Anterior cingulate cortex (tissue), 58 donors: ENCODE measurements at places on chromosomes 6 and 20.

- no peak for DNase-seq
Measured at GRCh38 chr20:41631826-41632225, 13.6 kb upstream of the CHD6 start.

- DNase-seq: no peak
Measured at GRCh38 chr6:79949233-79949632, 1.9 kb upstream of the ELOVL4 start.

GRCh38 chr6:43020847-43021246, 576 bp upstream of the RRP36 start:
- no peak for DNase-seq

DNA sequence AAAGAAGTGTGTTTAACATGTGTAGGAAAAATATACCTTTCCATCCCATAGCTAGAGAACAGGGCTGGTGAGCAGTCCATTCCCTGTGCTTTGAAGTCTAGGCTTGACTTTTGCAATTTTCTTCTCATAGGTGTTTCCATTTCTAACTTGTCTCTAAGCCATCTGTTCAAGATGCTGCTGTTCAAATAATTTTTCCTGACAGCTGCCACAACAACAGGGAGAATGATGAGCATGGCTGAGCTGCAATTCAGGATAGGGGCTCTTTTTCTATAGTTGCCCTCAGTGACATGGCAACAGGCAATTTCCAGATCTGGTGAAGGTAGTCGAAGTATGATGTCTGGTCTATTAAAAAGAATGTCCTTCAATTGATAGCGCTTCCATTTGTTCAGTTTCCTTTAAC, 103.0 kb upstream of the HS3ST5 start:
- no peak for DNase-seq

DNA sequence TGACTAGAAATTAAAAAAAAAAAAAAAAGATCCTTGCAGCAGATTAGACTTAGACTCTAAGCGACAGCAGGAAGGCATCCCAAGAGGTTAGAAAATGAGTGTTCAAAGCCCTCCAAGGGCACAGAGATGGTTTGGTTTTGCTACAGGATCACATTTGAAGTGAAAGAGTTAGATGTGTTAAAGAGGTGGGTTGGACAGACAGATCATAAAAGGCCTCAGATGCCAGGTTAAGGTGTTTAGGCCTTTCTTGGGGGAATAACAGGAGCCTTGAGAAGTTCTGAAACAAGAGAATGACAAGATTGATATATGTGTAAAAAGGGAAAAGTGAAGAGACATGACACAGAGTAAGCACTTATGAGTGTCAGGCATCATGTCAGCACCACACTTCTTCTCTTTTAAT, 107.5 kb downstream of the FYN start:
- DNase-seq: no peak

DNA sequence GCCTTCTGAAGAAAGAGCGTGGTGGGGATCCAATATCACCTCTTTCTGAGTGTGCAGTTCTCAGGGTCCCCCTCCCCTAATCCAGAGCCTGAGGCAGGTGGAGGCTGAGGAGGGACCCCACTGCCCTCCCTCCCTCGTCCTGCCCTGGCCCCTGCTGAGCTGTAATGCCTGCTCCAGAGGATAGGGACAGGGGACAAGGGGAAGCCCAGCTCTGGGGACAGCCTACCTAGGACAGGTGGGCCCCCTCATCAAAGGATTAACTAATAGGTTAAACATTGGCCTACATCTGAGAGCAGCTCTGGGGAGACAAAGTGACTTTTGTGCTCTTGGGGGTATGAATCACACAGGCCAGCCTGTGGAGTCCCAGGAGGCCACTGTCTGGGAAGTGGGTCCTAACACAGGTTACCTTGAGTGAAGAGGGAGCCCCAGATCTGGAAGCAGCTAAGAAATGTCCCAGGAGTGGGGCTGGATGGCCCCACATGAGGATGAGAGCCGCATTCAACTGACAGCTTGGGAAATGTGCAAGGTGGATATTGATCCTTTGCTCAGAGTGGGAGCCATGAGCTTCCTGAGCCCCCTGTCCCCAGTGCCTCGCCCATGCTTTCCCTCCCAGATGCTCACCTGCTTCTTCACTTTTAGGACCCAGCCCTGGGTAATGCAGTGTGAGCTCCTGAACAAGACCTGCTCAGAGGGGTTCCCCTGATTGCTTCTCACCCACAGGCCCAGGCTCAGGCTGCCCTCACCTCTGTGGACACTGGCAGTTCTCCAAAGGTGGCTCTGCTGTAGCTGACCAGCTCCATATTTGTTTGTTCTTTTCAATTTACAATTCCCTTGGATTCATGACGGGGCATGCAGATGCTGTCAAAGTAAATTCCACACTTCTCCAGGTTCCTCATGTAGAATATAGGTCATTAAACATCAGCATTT, 17.8 kb upstream of the CST9L start:
- no peak for DNase-seq

DNA sequence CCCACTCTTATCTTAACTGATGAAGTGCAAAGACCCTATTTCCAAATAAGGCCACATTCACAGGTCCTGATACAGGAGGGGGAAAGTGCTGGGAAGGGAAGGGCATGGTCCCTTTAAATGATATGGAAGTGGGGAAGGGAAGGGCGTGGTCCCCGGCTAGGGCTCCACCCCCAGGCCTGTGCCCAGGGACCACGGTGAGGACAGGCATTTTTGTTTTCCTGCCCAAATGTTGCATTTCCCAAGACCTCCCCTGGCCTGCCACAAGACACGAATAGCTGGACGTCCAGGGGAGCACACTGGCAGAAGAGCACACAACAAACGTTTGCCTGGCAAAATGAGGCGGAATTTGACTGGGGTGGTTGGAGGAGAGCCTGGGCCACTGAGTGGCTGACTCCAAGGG, 16.1 kb upstream of the HFE start:
- DNase-seq: no peak

DNA sequence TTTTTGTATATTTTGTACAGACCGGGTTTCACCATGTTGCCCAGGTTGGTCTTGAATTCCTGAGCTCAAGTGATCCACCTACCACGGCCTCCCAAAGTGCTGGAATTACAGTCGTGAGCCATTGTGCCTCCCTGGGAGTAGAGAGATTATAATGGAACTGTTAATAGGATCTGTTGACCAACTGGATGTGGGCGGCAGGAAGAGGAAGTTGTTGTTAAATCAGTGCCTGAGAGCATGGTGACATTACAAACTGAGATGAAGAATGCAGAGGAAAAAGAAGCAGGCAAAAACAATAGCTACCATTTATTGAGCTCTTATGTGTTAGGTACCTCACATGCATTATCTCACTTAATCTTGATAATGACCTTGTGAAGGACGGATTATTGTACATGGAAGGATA, 9.2 kb upstream of the L3MBTL3 start:
- no peak for DNase-seq

GRCh38 chr20:44104798-44105517, 82.0 kb downstream of the JPH2 start:
- no peak for DNase-seq

- DNase-seq: no peak
Measured at GRCh38 chr20:23155141-23155590, 69.0 kb upstream of the CD93 start.

DNA sequence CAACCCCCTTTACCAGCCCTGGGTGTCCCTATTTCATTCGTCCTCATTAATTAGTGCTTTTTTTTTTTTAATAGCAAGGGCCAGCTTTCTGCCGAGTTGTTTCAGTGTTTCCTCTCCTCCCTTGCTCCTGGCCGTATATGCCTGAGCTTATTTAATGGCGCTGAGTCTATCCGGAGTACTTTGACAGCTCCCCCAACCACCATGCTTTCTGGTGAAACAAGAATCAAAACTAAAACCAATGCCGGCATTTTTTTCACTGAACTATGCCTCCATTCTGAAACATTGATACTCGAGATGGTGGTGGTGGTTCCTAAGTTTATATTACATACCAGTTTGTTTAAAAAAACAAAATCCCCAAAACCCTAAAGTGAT, 1.2 kb downstream of the DCBLD1 start:
- DNase-seq: no peak

DNA sequence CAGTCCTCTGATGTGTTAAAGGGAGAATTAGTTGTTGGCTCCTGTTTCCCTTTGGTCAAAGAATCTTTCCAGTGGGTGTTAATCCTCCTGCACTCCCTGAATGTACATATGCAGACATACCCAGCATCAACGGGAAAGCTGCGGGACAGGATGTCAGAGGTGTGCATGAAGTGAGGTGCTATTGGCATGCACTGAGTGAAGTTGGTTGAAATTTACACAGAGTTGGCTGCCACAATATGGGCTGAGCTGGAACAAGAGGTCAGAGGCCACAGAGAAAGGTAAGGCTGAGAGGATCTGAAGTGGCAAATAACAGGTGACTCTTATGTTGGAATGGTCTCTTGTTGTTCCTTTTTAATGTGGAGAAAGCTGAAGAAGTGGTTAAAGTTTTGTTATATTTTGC, 82.7 kb upstream of the AKIRIN2 start:
- DNase-seq: no peak

GRCh38 chr6:41822021-41822420, 34.5 kb downstream of the TOMM6 start:
- DNase-seq: no peak

DNA sequence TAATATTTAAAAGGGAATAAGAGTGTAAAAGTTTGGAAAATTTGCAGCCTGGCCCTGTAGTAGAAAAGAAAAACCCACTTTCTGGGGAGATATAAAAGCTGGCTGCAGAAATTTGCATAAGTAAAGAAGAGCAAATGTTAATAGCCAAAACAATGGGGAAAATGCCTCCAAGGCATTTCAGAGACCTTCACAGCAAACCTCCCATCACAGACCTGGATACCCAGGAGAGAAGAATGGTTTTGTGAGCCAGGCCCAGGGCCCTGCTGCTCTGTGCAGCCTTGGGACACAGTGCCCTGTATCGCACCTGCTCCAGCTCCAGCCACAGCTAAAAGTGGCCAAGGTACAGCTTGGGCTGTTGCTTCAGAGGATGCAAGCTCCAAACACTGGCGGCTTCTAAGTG, 113.8 kb downstream of the BTBD9 start:
- DNase-seq: no peak

DNA sequence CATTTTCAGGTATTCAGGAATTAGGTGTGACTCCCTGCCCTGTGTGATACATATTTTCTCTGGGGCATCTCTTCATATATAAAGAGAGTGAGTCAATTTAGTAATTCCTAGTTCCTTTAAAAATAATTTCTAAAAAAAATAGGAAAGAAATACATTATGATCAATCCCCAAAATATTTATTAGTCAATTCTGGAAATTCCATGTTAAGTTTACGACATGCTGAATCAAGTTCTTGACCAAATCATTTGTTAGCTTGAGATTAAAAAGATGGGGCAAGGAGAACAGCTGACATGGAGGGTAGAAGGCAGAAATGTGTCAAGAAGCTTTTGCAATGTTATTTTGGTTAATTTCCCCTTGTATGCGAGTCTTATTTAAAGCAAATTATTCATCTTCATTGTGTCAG, 22.7 kb upstream of the PRDM1 start:
- no peak for DNase-seq

- DNase-seq: no peak
Measured at GRCh38 chr20:62649140-62649539, 6.8 kb downstream of the SLCO4A1 start.

- no peak for DNase-seq
Measured at GRCh38 chr20:48769069-48769983, 58.5 kb downstream of the PREX1 start.

DNA sequence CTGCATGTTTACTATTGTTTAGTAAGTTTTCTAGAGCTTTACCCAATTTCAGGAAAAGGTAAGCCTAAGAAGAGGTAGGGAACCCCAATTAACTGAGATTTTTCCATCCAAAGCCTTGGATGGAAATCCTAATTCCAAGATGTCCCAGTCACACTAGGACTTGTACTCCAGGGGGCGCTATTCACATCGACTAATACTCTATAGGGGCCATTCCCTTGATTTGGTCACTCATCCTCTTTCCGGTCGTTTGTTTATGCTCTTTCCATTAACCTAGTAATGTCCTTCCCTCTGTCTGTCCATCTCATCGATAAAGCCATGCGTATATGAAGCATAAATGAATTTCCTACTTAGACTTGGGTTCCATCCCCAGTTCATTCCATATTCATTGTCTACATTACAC, 80.8 kb upstream of the FUCA2 start:
- no peak for DNase-seq

DNA sequence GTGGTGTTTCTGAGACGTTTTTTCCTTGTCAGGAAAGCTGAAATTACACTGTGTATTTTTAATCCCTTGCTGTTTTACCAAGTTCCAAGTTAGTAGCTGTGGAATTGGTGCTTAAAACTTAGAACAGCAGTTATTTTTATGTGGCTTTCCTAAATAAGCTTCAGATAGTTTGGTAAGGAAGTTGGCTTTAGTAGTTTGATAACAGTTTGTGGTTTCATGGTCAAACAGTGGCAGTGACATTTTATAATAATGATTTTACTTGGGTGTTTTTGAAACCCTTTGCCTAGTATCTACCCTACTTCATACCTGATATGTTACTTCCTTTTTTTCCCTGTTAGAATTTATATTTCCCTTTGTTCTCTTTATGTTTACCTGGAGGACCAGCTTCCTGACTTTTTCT, 164.9 kb downstream of the JARID2 start:
- no peak for DNase-seq

GRCh38 chr20:47175493-47175892, 181.0 kb downstream of the ZMYND8 start:
- DNase-seq: no peak

DNA sequence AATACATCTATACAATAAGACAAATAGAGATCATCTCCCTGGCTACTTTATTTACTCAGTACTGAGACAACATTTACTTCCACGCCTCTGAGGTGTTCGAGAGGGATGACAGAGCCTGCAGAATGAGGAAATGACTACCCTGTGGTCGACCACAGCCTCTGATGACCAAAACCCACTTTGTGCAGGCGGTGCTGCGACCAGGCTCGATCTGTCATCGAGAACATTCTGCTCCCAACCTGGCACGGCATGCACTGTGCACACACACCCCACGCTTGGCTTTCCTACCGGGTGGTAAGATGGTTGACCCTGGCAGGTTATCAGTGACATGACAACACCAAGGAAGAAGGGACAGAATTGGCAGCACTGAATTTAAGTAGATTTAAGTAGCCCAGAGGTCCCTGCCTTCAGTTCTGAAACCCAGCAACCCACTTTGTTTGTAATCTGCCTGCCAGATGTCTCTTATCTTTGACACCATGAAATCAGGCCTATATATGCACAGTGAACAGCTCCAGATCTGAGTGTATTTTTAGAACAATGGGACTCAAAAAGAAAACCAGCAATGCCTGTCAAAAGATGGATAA, 42.6 kb downstream of the TTI1 start:
- no peak for DNase-seq
